ENCODE measurements at places on chromosomes 1 and 21.

DNA sequence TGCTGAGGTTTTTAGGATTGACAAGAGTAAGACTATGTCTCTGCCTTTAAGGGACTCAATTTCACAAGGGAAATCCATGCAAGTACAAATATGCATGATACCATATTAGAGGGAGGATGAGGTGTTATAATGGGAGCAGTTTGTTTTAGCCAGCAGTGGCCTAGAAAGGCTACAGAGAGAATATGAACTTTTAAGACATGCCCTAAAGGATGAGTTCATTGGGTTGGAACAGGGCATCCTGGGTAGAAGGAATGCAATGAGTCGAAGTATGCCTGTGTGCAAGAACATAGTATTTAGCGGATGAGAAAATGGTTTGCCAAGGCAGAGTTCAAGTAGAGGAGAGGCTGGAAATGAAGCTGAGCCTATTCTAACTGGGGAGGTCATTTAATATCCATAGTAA, 32.6 kb upstream of the LEPR start:
- DNase-seq = no peak

DNA sequence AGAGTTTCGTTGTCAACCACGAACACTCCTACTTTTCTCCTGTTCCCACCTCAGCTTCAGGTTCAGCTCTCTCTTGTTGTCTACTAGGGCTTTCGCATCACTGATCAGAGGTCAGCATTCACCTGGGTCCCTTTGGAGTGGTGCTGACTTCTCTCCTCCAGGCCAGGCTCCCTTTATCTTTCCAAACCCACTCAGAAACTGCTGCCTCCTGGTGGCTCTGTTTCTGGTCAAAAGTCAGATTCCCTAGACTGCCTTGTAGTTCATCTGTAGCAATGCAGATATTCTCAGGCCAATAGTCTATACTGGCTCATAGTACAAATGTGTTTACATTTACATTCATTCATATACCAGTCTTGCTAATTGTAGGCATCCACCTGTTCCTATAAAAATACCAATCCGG, 6.4 kb upstream of the ERI3 start:
- no peak for DNase-seq

DNA sequence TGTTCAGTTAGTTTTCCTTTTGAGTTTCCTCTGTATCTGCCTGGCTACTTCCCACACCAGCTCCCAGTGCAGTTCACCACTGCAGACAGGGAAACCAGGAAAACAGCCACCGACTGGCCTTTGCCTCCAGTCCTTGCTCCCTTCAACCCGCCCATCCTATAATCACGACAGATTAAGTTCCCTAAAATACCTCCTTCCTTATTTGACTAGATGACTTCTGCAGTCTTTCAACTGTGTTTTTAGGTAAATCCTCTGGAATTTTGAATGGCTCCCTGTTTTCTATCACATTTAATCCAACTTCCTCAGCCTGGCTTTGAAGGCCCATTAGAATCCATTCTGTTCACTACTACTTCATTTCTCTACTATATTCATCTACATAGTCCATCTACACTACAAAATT, 37.6 kb downstream of the BEND5 start:
- DNase-seq = no peak

- DNase-seq = no peak
Measured at GRCh38 chr1:223620297-223620897, 45.1 kb downstream of the CAPN8 start.

- DNase-seq = no peak
Measured at GRCh38 chr1:81071969-81072753, 728.6 kb upstream of the ADGRL2 start.

GRCh38 chr1:212021563-212021962, 13.8 kb downstream of the INTS7 start:
- no peak for DNase-seq

GRCh38 chr1:51518033-51518585, 957 bp downstream of the EPS15 start:
- DNase-seq = peak; percentile 58

DNA sequence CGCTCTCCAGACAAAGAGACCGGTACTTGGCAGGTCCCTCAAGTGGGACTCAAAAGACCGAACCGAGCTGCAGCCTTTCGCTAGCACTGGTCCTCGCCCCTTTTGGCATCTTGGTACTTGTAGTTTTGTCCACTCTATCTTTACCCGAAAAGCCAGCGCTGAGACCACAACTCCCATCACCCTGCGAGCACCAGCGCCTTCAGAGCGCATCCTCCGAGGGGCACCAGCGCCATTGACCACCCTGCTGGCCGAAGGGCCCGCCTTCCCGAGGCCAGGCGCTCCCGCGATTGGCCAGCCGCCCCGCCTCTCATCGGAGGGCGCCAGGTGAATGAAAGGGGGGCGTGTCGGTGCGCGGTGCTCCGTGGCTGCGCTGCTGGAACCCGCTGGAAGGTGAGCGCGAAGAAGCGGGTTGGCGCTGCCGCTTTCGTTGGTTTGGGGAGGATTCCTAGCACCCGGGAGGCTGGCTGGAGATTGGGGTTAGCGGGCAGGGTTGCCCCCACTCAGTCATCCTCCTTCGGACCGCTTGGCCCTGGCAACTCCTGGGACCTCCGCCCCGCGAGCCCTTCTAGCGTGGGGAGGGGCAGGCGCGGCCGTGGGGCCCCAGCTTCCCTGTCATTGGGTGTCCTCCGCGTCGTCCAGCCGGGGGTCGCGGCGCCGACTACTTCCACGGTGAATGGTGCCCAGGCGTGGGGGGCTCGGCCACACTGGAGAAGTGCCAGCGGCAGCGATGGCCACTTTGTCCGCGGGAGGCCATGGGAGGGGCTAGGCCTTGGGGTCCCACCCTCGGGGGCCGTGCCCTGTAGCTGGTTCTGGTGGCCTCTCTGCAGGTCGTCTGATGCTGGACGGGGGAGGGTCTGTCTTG, at the start of gene ZBTB8B:
Gene ZBTB8B (plus strand): TSS at position 357 of the 862 bp plus-strand sequence. CDS start 5,553 bp downstream, outside the sequence.
- DNase-seq = peak; percentile 81

DNA sequence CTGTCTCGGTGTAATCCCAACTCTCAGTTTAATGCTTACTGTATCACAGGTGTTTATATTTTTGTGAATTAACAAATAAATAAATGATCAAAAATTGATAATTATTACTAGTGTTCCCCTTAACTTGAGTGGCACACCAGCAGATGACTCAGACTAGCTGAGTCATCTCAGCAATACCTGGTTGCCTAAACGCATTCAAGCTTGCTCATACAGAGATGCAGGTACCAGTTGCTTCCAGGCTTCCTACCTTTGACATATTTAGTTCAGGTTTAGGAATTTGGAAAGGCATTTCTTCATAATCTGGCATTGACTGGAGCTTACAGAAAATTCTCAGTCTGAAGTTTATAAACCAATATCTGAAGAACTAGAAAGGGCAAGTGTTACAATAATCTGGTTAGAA, 78.9 kb upstream of the LMO4 start:
- no peak for DNase-seq

GRCh38 chr1:66556161-66556611, 22.2 kb downstream of the SGIP1 start:
- no peak for DNase-seq

DNA sequence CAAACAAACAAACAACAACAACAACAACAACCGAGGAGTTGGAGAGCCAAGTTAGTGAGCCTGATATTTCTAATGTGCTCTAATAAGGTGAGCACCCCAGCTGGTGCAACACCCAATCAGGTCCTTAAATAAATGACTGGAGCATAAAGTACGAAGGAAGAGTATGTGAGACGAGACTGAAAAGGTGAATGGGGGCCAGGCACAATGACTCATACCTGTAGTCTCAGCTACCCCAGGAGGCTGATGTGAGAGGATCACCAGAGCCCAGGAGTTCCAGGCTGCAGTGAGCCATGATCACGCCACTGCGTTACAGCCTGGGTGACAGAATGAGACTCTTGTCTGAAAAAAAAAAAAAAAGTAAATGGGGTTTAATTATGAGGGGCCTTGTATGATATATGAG, 152.0 kb upstream of the ZRANB2 start:
- DNase-seq = no peak

GRCh38 chr1:226762988-226763904, 24.2 kb upstream of the ITPKB start:
- no peak for DNase-seq

- DNase-seq = no peak
Measured at GRCh38 chr1:77468949-77469710, 187.3 kb downstream of the AK5 start.

- DNase-seq = no peak
Measured at GRCh38 chr21:39317134-39318090, 4.0 kb upstream of the BRWD1 start.

- peak; percentile 87 for DNase-seq
Measured at GRCh38 chr1:154791292-154792166, 78.6 kb downstream of the KCNN3 start.

DNA sequence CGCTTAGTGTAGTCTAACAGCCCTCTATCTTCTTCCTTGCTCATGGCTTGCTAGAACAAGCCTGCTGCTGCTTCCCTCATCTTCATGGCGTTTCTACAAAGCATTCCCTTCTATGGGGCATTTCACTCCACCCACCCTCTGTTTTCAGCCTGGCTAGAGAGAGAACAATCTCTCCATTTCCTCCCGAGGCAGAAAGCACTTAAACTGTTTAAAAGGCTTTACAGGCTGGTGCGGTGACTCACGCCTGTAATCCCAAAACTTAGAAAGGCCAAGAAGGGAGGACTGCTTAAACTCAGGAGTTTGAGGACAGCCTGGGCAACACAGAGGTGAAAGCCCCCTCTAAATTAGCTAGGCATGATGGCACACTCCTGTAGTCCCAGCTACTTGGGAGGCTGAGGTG, 17.8 kb downstream of the ORC1 start:
- DNase-seq = no peak

- DNase-seq = no peak
Measured at GRCh38 chr1:215005656-215006345, 76.7 kb upstream of the KCNK2 start.

GRCh38 chr1:97903626-97904025, 17.2 kb downstream of the DPYD start:
- no peak for DNase-seq

- DNase-seq = no peak
Measured at GRCh38 chr1:229064320-229065168, 206.4 kb upstream of the RAB4A start.

GRCh38 chr1:65166572-65167305, 18.7 kb downstream of the AK4 start:
- no peak for DNase-seq

- DNase-seq = no peak
Measured at GRCh38 chr1:205072286-205072685, 12.0 kb downstream of the TMEM81 start.

DNA sequence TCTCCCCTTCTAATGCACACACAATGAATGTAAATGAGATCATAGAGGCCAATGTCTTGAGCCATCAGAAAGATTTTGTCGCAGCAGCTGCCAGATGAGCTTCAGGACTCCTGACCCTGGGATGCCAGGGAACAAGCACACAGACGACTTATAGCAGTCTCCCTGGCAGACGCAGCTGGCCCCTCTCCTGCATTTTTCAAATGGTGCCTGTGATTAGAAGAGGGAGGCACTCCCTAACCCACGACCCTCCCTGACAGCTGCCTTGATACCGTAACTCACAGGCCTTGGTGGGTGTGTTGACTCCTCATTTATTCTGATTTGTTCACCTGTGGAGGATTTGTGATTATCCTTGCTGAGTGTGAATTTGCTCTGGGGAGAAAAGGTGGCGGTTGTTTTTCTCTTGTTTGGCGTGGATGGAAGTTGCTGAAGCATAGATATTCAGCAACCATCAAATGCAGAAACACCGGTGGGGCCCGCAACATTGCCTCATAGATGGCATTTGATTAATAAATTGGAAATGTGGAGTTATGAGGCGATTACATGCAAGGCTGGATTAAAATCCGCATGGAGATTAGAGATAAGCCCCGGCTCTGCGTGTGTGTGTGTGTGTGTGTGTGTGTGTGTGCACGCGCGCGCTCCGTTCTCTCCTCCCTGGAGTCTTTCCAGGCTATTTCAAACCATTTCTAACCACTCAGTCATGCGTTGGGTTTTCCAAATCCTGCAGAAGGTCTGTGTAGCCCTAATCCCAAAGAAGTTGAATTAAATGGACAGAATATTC, 2.1 kb upstream of the RD3 start:
- DNase-seq = no peak

DNA sequence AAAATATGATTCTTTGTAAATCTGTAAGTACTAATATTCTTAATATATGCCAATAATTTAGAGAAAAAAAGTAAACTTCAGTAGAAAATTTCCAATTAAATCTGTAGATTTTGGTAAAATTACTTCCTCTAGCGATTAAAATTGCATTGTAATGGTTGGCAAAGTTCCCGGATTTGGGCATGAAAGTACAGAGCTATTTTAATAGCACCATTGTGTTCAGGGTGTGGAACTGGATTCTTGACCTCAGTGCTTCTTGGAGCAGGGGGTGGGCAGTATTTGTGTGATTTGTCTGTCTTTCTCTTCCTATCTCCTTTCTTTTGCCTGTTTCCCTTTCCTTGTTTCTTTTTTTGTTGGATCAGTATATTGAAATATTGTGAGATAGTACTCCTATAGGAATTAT, 72.1 kb downstream of the DNM3 start:
- DNase-seq = no peak

GRCh38 chr1:192945390-192946130, 113.6 kb downstream of the UCHL5 start:
- DNase-seq = no peak

DNA sequence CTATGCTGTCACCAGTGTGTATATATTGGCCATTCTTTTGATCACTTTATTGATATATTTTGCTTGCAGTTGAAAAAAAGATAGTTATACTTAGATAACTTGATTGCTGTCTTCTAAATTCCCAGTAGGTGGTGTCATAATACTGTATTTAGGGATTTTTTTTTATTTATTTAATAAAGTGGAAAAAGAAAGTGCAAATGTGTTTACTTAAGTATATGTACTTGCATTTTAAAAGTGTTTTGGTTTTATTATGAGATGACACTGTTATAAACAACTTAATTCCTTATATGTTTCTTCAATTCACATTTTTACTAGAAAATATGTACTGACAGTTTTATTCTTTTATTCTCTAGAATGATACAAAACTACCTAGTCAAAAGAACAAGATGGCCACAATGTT, 164.8 kb downstream of the USP25 start:
- DNase-seq = no peak

DNA sequence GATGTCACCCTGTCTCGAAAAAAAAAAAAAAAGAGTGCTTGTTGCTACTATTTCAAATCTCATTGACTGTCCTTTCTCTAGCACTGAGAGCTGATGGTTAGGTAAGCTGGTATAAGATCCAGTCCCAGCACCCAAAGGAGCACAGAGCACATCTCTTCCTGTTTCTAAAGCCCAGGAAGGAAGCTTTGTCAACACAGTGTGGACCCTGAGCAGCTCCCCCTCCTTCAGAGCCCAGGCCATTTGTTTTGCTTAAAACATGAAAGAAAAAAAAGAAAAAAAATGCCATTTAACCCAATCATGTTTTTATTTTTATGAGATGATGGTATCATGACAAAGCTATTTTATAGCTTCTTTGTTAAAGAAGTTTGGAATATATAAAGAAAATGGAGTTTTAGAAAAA, 184.1 kb upstream of the DUSP10 start:
- DNase-seq = no peak

All from GM13976 (cell line).